WTC11 (cell line): ENCODE measurements at places on chromosomes 1 and 21.

GRCh38 chr1:67713057-67713846, 28.3 kb downstream of the GADD45A start:
- no peak for DNase-seq

GRCh38 chr1:95183952-95184351, 50.1 kb upstream of the RWDD3 start:
- no peak for DNase-seq

- DNase-seq, result no peak
Observed at GRCh38 chr21:45135868-45136267, 61.5 kb downstream of the ADARB1 start.

DNA sequence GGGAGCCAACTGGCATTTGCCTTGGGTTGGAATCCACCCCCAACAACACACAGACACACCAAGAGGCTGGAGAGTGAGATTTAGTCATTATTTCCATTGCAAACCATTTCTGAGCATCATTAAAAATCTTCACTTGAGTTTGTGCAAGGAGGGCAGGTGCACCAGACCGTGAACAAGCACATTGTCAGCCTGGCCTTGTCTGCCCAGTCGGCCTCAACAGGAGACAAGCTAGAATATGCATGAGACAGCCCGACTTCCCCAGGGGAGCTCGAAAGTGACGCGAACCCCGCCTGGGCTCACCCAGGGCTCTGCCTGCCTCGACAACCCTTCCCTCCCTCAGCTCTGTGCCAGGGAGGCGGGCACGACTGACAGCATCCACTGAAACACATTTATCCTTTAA, 15.4 kb upstream of the GUCA2B start:
- no peak for DNase-seq

- DNase-seq, result no peak
Observed at GRCh38 chr21:39728341-39728740, 16.6 kb upstream of the IGSF5 start.

- DNase-seq, result no peak
Observed at GRCh38 chr1:5099558-5099957, 445.1 kb downstream of the AJAP1 start.

GRCh38 chr1:192872010-192872409, 63.2 kb downstream of the RGS2 start:
- no peak for DNase-seq
